ENCODE measurements at places on chromosomes 5 and 9. TPM values are rescaled to one million over a fixed set of nuclear protein-coding genes. Genes with fewer than 3 reads are reported as not detected.

Gene VAV2
- total RNA-seq, result 41.6 TPM

Gene GZMA
- total RNA-seq, result not detected

Gene EIF4EBP3
- total RNA-seq, result 2.3 TPM

Gene NXNL2
- total RNA-seq, result 0.85 TPM

Gene CARTPT
- total RNA-seq, result not detected

Gene TBCA
- total RNA-seq, result 272 TPM

Gene SPATA31C1
- not detected for total RNA-seq

Gene ORM2
- not detected for total RNA-seq

Gene NTRK2
- not detected for total RNA-seq

Measured in A549 treated with Mapracorat at 1 μM for 4 hours (cell line).